ENCODE measurements at places on chromosomes 6 and 20.
A peak's percentile ranks its signal among the peaks of the same experiment; 100 is the strongest.

DNA sequence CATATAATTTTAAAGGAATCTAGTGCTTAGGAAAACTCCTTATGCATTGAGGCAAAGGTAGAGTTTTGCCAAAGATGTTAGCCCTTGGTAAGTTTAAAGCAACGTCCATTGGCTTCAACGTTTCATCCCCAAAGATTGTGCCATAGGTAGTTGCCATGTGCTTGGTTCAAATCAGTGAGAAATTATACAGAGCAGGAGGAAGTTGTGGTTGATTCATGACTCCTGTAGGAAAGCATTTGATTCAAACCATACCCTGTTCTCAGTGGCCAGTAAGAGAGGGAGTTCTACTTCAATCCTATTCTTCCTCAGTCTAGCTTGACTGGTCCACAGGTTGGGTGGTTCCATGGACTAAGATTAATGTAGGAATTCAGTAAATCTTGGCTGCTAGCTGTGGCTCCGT is 535.6 kb downstream of the QKI start:
- no peak for DNase-seq

DNA sequence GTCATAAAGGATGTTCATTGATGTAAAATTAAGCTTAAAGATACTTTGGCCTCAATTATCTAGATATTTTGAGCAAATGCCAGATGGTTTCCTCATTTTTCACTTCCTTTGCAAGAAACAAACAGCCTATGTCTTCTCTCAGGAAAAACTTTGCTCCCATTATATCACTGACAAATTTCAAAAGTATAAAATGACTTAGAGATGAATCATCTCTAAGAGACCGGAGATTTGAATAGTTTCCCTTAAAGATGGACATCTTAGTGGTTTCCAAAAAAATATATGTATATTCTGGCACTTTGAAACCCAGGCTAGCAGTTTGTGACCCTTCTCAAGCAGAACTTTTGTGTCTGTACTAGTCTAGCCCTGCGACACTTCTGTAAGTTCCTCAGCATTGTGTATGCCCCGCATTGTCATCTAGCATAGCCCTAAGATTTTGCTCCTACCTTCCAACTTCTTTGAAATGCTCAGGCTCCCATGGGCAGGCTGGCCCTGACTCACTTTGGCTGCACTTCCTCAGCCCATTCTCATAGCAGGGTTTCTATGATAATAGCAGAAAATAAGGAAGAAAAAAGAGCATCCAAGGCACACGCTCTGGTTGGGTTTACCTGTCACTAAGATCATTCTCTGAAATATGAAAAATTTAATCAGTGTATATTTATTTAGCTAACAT is 25.7 kb upstream of the POU3F2 start:
- no peak for DNase-seq

- no peak for DNase-seq
These were observed 17.9 kb downstream of the C6orf15 start for GRCh38 chr6:31094389-31094881.

GRCh38 chr20:19995220-19995863 is 21.8 kb upstream of the NAA20 start:
- DNase-seq: no peak

DNA sequence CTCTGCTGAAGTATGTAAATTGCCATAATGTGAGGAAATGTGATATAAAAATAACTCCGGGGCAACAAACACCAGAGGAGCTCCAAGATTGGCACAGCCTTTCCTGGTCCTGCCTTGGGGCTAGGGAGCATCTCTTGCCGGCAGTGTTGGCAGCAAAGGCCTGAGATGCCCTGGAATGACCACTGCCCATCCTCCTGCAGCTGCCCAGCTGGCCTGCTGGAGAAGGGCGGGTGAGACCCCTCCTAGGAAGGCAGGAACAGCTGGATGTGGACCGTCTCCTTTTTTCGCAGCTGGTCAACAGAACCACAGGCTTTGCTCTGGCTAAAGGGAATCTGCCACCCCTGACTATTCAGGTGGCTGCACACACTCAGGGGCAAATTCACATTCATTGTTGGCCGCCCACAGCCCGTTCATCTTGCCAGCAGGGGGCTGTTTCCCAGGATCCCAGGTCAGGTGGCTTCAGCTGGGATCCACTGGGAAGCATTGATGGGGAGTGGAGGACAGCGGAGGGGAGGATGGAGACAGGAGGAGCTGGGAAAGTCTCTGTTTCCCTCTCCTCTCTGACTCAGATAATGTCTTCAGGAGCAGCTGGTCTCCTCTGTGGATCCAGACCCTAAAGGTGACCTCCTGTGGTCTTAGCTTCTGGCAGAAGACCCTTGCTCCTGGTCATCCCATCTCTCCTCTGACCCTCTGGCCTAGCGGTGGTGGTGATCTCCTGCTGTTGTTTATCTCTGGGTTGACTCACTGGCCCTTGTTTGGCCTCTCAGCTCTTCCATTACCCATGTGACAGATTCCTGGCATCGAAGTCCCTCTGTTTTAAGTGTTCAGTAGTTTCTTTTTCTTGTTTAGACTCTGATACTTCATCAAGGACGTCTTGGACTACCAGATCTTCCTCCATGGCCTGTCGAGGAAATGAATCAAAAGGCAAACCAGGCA is 336.7 kb downstream of the DHX35 start:
- no peak for DNase-seq

DNA sequence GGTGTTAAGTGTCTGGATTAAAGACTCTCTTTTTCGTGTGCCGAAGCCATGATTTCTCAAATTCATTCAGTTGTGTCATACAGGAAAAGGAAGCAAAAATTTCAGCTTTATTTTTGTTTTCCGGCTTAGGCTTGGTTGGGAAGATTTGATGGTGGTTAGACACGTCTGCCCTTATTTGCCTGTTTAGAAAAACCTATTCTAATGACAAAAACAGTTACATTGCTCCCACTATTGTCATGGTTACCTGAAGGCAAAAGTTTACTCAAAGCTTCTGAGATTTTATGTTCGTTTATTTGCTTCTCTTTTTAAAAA is 982 bp downstream of the DNAJC5 start:
- no peak for DNase-seq

DNA sequence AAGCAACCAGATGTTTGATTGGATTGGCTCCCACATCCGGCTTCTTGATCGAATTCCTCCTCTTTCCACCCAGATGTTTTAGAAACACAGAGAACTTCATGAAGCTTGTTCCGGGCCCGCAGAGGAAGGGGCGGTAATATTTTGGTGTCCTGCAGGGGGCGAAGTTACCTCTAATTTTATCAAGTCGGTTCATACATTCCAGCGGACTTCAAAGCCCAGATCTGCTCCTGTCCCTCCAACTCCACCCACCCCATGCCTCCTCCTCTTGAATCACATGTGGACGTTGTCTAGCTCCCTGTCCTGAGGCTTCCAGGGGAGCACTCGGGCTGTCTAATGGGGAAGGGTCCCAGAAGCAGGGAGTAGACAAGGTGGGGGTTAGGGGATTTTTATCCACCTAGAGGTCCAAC is 2.9 kb upstream of the BMP6 start:
- peak; percentile 65 for DNase-seq

DNA sequence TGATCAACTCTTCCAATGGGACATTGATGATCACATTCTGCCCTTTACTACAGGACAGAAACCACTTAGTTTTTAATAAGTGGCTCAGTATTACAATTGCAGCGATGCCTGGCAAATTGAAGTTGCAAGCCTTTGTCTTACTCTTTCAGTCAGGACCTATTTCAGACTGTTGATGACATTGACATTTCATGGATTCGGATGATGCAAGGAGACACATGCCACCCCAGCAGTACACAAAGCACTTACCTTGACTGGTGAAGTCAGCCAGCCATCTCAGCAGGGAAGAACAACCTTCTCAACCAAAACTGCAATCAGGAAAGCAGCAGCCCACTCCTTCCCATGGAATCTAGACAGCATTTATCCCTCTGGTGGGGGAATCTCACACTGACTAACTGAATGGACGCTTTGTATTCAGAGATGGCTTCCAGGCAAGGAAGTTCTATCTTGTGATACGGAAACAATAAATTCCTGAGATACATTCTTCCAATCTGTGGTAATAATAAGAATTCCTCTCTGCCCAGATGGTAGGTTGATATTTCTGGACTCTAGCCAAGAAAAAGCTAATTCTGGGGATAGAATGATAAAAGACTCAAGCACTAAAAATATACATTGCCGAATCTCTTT is 24.8 kb downstream of the NFYA start:
- DNase-seq: no peak

DNA sequence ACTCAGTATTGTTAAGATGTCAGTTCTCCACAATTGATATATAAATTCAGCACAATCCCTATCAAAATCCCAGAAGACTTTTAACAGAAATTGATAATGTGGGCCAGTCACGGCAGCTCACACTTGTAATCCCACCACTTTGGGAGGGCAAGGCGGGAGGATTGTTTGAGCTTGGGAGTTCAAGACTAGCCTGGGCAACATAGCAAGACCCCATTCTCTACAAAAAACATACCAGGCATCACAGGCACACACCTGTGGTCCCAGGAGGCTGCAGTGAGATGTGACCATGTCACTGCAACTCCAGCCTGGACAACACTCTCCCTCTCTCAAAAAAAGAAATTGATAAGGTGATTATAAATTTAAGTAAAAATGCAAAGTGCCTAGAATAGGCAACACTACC is 90.9 kb downstream of the PDSS2 start:
- DNase-seq: no peak

- DNase-seq: no peak
These were observed 98.2 kb upstream of the HDGFL1 start for GRCh38 chr6:22471132-22471690.

DNA sequence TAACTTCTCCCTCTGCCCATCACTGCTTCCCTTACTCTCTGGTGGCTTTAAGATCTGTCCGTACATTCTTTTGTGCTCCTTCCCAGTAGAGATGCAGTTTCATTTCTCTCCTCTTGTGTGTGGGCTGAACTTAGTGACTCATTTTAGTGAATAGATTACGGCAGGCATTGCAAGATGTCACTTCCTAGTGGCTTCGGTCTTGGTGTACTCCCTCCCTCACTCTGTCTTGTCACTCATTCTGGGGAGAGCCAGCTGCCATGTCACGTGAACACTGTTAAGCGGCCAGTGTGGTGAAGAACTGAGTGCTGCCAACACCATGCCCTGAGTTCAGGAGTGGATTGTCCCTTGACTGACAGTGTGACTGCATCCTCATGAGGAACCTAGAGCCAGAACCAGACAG is 115.9 kb downstream of the OTOR start:
- no peak for DNase-seq

- DNase-seq: no peak
These were observed 4.7 kb downstream of the GSTA4 start for GRCh38 chr6:52990342-52990741.

DNA sequence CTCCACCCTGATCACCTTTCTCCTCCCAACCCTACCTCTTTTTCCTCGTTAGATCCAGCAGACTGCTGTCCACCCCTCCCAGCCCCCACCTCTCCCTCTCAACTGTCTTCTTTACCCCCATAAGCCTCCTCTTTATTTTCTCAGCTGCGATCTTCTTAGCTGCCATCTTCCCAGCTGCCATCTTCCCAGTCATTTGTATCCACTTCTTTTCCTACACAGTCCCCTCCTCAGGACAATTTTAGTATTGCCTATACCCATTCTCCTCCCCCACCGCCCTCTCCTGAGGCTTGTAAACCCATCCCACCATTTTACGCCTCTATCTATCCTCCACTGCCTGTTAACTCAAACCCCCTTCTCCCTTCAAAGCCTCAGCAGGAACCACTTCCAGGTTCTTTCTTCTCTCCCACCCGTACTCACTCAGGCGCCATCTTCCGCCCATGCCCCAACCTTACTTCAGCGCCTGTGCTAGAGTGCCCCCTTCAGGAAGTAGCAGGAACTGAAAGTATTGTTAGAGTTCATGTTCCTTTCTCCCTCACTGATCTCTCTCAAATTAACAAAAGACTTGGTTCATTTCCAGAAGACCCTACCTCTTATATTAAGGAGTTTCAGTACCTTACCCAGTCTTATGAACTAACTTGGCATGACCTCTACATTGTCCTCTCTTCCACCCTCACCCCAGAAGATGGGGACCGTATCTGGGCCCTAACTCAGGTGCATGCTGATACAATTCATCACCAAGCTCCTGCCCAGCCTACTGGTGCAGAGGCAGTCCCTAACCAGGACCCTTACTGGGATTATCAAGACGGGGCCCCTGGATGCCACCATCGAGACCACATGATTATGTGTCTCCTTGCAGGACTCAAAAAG is 236.0 kb downstream of the ADGRG6 start:
- DNase-seq: no peak

GRCh38 chr6:53328375-53328774 is 20.4 kb downstream of the ELOVL5 start:
- DNase-seq: no peak
